SHP77 treated with DMSO at 0.1 percent for 48 hours (cell line): ENCODE measurements at places on chromosomes 16 and 17.

DNA sequence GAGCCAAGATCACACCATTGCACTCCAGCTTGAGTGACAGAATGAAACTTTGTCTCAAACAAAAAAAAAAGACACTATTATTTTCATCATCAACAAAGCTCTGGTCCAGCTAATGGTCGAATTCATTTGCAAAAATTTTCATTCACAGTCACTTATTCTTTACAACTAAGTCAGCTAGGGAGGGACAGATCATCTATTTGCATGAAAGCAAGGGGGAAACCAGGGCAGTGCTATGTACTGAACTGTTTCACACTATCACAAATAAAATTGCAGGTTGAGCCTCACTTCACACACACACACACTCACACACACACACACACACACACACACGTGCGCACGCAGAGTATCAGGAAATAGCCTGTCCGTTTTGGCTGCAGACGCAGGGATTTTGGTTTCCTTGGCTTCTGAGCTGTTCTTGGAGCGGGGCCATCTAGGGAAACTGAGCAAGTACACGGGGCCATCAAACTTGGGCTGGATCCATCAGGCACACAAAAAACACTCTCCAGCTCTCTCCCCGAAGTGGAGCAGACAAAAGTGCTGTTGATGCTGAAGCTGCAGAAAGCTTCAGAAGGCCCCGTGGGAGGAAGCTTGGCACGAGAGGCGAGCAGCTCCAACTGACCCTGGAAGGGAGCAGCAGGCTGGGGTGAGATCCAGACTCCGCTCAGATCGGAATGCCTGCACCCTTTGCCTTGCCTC is 44.3 kb upstream of the HELZ start:
- peak; percentile 12 for DNase-seq

- no peak for DNase-seq
These were observed 17.2 kb downstream of the CD300LB start for GRCh38 chr17:74513987-74514631.

- DNase-seq: no peak
These were observed 534.1 kb downstream of the GRIN2A start for GRCh38 chr16:9647981-9648701.

DNA sequence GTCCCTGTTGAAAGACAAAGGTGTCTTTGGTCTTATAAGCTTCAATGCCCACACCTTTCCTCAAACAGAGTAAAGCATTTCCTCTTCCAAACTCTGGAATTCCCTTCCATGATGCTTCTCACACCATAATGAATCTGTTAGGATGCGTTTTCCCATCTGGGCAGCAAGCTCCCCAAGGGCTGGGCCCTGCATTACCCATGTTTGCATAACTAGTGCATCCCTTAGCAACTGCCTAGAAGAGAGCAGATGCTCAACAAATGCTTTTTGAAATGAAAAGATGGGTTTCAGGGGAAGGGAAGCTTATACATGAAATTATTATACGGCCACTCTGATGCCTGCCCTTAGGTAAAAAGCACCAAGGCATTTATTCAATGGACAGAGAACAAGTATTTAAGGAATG is 124.5 kb upstream of the CCL2 start:
- no peak for DNase-seq

GRCh38 chr17:78322327-78322857 is 37.5 kb downstream of the SOCS3 start:
- DNase-seq: no peak

GRCh38 chr16:26672206-26672605 is 394.5 kb upstream of the C16orf82 start:
- no peak for DNase-seq

DNA sequence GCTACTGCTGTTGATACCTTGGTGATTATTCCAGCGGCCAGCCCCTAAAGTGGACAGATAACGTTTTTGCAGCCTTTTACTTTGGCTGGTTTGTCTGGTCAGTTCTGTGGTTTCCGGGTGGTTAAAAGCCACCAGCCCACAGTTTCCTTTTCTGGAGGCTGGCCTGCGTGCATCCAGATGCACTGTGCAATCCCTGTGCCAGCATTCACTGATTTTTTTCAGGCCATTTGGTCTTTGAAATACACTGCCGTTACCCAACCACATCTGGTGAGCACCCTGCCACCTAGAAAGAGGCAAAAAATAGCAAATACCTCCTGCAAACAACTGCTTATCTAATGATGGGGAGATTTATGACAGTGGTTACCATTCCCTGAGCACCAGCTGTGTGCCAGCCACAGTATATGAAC is 797 bp downstream of the NUDT7 start:
- DNase-seq: no peak
